ENCODE measurements at places on chromosomes 12 and 14. TPM values are rescaled to one million over a fixed set of nuclear protein-coding genes. Genes with fewer than 3 reads are reported as not detected.

DNA sequence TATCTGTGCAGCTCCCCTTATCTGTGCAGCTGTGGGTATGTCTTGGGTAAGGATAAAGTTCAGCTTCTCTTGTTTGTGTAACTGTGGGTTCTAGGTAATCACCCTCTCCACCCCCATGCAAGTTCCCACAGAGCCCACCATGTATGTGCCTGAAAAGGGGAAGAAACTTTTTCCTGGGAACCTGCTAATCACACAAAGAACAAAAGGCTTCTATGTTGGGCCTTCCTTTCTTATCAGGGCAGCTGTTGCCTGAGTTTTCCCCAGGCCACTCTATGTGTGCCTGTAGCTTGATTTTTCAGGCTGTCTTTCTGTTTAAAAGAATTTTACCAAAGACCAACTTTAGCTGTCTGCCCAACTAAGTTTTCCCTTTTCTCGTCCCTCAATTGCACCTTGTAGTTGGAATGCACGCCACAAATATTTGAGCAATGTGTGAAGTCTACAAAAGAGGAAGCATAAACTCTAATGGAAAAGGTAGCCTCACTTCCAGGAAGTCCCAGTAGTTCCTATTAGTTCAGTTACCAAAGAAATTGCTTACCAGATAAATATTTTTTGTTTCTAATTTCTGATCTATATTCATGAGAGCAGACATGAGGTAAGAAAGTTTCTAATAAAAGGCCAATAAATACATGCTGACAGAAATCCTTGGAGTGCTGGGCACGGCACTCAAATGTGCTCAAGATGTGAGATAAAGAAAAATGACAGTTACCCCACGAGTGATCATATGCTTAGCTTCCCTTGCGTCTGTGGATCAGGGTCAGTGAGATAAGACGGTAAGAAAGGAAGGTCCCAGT is 2.7 kb upstream of the GALC start:
- H3K27me3 ChIP-seq = peaks cover 1% of the 10 kb centered on the region
- H3K27ac ChIP-seq = peak overlapping the region; percentile 57
- peaks cover 46% of the 10 kb centered on the region for H3K4me1 ChIP-seq
- no peaks in the 10 kb centered on the region for H3K36me3 ChIP-seq
- no peak overlapping the region for H3K4me3 ChIP-seq

DNA sequence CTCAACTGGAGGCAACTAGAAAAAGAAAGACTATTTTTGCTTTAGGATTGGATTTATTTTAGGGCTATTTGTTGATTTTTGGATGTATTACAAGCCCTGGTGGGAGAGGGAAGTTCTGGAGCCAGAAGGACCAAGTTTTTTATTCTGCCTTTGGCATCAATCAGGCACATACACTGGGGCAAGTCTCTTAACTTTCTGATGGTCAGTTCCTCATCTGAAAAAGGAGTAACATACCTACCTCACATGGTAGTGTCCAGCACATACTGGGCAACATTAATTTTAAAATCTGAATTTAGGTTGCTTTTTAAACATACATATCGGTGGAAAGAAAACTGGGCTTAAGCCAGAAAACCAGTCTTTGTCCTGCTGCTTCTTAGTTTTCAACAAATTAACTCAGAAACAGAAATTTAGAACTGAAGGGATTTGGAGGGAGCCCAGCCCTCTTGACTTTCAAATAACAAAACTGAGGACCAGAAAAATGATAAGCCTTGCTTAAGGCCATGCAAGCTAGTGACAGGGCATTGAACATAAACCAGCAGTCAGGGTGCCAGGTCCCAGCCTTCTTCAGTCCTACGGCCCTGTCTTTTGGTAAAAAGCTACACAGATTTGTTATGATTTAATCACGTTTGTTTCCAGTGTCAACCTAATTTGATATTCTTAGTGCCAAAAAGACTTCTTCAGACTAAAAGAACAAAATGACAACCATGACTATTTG is 90.2 kb upstream of the SLC38A2 start:
- no peak overlapping the region for H3K27ac ChIP-seq
- no peak overlapping the region for H3K4me3 ChIP-seq
- H3K27me3 ChIP-seq = no peaks in the 10 kb centered on the region
- peaks cover 37% of the 10 kb centered on the region for H3K4me1 ChIP-seq
- peak; percentile 36 for DNase-seq
- H3K36me3 ChIP-seq = peaks cover 2% of the 10 kb centered on the region

MYH6 gene
- total RNA-seq = 0.17 TPM

TAS2R8 gene
- not detected for total RNA-seq

DNA sequence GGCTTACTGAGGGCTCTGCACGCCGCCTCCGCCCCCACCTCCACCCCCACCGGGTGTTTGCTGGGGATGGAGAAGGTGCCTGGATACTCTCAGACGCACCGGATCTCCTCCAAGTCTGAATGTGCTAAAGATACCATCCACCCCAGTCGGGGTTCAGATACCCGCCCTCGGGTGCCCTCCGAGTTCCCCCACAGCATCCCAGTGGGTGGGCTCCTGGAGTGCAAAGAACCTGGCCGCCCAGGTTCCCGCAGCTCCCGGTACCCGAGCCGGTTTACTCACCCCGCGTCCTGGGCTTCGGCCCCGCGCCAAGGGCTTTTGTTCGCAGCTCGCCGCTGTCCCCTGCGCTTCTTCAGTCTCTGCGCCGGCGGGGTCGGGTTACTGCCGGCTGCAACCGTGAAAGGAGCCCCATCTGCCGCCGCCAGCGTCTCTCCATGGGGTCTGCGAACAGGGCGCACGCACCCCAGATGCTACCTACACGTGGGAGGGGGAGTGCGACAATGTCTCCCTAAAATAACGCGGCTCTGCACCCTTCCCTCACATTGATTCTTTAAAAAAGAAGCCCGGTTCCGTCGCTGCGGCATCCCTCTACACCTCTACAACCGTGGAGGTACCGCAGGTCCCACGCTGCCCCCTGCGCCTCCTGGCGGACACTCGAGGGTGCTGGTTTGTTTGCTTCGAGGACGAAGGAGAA is at the start of gene CCDC177:
TSS of gene CCDC177 (minus strand) at position 609 of the 691 bp plus-strand sequence. CDS start 1,249 bp downstream, outside the sequence.
- peak; percentile 92 for DNase-seq
- peaks cover 69% of the 10 kb centered on the region for H3K27me3 ChIP-seq
- peaks cover 6% of the 10 kb centered on the region for H3K4me1 ChIP-seq
- no peaks in the 10 kb centered on the region for H3K36me3 ChIP-seq
- peak within 1 kb of the TSS; percentile 69 for H3K4me3 ChIP-seq
